Osteocyte (in vitro differentiated cells): ENCODE measurements at places on chromosomes 1 and 21. TPM values are rescaled to one million over a fixed set of nuclear protein-coding genes. Genes with fewer than 3 reads are reported as not detected.

DNA sequence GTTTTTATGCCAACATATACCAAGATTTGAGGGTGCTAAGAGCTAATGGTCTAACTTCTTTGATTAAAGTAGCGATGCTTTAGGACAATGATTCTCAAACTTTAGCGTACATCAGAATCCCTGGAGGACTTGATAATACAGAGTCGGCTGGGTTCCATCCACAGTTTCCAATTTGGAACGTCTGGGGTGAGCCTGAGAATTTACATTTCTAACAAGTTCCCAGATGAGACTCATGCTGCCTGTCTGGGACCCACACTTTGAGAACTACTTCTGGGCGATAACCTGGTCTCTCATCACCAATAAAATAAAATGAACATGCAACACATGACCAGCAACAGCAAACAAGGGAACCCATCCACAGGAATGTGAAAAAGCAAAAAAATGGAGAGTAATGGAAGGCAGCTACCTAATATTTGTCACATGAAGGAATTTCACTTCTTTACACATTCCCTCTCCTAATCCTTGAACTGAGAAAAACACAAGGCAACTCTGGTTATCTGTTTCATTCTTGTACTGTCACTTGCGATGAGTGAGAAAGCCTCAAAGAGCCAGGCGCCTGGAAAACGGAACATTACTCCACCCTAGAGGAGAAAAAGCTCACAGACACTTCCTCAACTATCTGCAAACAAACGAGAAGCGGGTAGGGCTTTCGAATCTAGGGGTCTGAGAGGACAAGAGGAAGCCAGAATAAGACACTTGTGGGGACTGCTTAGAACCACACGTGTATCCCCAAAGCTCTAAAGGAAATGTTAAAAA, 14.0 kb downstream of the HSF2BP start:
- DNase-seq: no peak

GRCh38 chr1:156801409-156802121, 15.1 kb downstream of the SH2D2A start:
- DNase-seq: no peak

- DNase-seq: no peak
Observed at GRCh38 chr1:100359139-100359538, 6.8 kb downstream of the CDC14A start.

DNA sequence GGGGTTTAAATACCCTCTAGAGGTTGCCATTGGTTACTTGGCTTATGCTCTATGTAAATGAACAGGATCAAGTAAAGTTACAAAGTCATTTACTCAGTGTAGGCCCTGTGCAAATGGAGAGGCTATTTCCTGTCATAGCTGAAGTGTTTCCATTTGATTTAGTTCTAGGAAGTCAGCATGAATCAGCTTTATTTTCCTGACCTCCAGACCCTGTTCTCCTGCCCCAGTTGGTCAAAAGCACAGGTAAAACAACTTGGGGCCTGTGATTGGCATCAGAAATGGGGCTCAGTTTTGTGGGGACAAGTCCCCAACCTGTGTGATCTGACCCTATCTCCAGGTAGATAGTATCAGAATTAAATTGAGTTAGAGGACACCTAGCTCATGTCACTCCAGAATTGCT, 239.9 kb downstream of the HHAT start:
- peak; percentile 34 for DNase-seq

GRCh38 chr1:86239894-86240293, 83.3 kb upstream of the COL24A1 start:
- DNase-seq: no peak

GRCh38 chr1:147892216-147892615, 10.4 kb upstream of the GJA8 start:
- DNase-seq: no peak

GRCh38 chr1:25055961-25056360, 125.9 kb upstream of the RUNX3 start:
- no peak for DNase-seq

DNA sequence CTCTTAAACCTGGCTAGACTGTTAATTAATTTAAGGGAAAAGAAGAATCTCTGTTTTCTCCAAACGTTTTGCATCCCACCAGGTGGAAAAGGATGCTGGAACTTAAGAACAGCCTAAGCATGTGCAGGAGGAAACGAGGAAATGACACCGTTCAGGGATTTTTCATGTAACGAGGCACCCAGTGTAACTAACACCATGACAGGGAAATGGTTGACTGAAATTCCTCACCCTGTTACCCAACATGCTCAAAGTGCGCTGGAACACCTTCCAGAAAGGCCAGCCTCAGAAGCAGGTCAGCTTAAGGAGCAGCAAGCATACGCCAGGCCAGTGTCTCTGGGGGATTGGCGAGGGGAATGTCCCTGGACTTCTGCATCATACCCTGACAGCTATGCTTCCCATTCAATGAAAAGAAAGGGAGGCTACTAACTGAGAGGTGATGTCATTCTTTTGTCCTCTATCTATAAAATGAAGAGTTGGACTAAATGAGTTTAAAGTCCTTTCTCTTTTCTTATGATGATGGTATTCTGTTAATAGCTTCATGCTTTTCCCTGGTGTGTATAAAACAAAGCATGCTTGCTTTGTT, 21.6 kb downstream of the TNN start:
- DNase-seq: no peak

DNA sequence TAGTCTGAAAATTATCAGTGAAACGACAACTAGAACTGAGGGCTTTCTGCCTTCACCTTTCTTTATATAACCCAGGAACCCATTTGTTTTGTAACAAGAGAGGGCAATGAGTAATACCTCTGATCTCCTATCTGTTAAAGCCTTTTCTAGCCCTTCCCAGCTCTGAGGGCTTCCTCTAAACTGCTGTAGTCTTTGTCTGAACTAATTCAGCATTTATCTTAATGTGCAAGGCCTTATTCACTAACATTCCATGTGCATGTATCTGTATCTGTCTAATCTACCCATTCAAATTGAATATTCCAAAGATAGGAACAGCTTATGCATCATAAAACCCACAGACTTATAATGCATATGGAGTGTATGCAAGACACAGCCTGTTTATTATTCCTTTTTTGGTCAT, 167.1 kb downstream of the LYPLAL1 start:
- DNase-seq: no peak

DNA sequence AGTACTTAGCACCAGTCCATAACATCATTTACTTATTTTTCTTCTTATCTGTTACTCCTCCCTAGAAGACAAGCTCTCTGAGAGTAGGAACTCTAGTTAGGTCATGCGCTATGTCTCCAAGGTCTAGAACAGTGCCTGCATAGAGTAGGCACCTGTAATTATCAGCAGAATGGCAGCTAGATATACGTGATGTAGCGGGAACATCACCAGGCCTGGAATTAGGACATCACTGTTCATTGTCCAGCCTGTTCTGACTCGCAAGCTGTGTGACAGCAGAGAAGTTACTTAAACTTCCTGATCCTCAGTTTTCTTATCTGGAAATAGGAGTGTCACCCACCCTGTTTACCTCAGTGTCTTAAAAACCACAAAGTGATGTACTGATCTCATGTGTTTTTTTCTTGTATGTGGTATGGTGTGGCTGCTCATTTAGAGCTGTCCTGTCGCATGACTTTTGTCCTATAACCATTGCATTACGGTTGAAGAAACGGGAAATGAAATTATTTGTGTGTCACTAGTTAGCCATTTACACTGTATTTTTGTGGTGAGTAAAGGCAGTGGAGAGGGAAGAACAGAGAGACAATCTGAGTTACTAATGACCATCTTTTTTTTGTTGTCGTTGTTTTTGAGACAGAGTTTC, 37.1 kb upstream of the EXO1 start:
- no peak for DNase-seq

- no peak for DNase-seq
Observed at GRCh38 chr1:227396539-227397353, 78.5 kb upstream of the CDC42BPA start.

GRCh38 chr1:73065339-73066041, 783.2 kb upstream of the NEGR1 start:
- DNase-seq: no peak

GRCh38 chr1:94142583-94142982, 21.6 kb upstream of the ABCA4 start:
- DNase-seq: no peak

- DNase-seq: no peak
Observed at GRCh38 chr1:212109728-212110127, 74.2 kb downstream of the DTL start.

GRCh38 chr1:93771843-93772242, 90.2 kb upstream of the BCAR3 start:
- DNase-seq: no peak

DNA sequence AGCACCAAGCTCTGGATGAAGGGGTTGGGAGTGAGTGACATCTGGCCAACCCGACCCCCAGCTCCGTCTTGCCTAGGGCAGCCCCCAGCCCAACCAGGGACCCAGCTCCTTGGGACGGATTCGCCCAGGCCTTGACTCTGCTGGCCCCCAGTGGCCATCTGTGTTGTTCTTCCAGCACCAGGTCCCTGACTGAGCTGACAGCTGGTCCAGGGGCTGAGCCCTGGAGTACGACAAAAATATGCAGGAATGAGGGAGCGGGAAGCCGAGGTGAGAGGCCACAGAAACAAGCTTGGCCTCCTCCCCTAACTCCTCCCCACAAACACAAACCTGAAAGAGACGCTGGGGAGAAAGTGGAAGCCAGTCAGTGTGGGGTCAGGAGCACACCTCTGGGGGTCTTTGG, 55.0 kb upstream of the PAX7 start:
- DNase-seq: no peak

DNA sequence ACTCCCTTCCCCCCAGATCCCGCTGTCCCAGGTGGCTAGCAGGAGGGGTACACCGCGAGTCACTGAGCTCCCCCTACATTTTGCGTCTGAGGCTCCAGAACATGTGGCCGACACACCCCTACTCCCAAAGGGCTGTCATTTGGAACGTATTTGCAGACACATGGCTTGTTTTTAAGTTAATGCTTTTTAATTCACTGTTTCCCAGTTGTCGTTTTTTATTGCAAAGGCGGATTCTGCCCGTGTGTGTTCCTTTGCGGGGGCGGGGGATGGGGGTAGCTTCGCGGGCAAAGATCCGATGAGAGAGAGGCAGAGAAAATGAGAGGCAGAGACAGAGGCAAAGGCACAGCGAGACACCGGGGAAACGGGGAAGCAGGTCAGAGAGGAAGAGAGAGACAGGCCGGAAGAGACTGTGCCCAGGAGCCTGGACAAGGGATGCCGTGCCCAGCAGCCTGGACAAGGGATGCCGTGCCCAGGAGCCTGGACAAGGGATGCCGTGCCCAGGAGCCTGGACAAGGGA, 270.2 kb downstream of the FOXD2 start:
- DNase-seq: no peak

- DNase-seq: no peak
Observed at GRCh38 chr1:10812387-10812915, 16.0 kb upstream of the CASZ1 start.

DNA sequence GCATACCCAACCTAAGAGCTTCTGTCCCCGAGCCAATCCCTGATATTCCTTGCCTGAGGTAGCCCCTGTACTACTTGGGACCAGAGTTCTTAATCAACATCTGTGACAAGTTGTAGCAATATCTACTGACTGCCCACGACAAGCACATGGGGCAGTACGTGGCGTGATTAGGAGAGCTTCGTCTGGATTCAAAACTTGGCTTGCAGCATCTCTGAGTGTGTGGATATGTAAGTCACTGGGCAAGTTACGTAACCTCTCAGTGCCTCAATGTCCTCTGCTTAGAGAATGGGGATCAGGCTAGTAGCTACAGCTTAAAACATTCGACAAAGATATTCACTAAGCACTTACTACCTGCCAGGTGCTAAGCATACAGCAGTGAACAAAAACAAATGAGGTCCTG, 5.0 kb downstream of the HSPG2 start:
- no peak for DNase-seq

GRCh38 chr1:44701141-44701573, 26.6 kb downstream of the ARMH1 start:
- DNase-seq: no peak

DNA sequence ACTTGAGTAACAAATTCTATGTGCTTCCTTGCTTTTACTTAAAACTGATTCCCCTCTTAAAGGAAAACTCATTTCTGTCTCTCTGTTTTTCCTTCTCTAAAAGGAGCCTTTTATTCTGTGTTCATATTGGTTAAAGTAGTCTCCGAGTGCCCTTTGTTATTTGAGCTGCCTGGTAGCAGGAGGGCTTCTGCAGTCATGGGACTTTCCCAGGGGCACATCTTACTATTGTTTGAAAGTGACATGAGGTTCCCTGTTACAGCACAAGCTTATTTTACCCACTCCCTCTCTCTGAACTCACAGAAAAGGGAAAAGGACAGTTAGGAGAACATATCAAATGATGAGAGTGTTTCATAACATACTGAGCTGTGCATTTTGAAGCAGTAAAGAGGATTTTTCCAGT, 58.1 kb upstream of the ANGPTL1 start:
- DNase-seq: no peak

DNA sequence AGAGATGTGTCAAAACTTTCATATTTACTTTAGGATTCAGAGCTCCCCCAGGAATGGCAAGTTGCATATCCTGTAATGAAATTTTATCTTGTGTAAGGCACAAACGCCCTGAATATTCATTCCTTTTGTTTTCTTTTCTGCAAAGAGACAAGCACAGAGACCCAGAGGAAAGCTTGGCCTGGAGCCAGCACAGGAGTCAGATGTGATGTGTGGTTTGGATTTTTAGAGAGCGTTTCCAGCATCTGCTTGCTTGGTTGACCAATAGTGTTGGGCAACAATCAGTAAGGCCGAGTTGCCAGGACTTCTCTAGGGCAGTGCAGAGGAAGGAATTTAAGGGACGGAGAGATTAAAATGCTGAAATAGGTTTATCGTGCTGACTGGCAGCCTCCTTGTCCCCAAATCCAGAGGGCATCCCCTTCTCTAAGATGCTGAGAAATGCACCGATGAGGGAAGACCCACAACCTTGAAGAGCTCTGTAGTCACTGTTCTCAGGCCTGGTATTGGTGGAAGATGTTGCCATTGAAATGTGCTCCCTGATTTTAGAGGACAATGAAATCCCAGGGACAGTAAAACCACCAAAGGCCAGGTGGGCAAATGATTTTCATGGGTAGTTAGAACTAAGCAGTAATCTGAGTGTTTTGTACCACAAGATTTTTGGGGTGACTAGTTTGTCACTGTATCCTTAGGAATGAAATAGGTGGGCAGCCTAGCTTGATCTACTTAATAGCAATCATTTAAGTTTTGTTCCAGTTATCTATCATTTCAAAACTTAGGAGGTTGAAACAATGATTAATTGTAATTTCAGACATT, 37.9 kb upstream of the RHOU start:
- DNase-seq: no peak

The DYNLT4 gene
- 0.48 TPM in 1 of 2 replicates, not detected in the other for total RNA-seq

The PROK1 gene
- not detected in 2 replicates for total RNA-seq

The RAB7B gene
- 0.78 TPM in 2 replicates for total RNA-seq

The DCDC2B gene
- total RNA-seq: not detected in 2 replicates

The S100A8 gene
- not detected in 2 replicates for total RNA-seq

The TAS1R1 gene
- total RNA-seq: not detected in 2 replicates

The SAMSN1 gene
- not detected in 2 replicates for total RNA-seq

The VANGL2 gene
- 16.4 and 17.7 TPM in 2 replicates for total RNA-seq

The C1QC gene
- total RNA-seq: not detected in 2 replicates

The SMYD2 gene
- 44.7 and 46.8 TPM in 2 replicates for total RNA-seq

The AIM2 gene
- not detected in 2 replicates for total RNA-seq

The TSPAN1 gene
- 0.68 and 0.91 TPM in 2 replicates for total RNA-seq

The CALML6 gene
- 2.5 and 2.7 TPM in 2 replicates for total RNA-seq

The RNPEP gene
- total RNA-seq: 51.4 and 53.9 TPM in 2 replicates

The HJV gene
- total RNA-seq: not detected in 2 replicates

The GPR37L1 gene
- total RNA-seq: not detected in 2 replicates

The IFNAR1 gene
- total RNA-seq: 42.7 and 42.8 TPM in 2 replicates

The PSMA5 gene
- 101 and 108 TPM in 2 replicates for total RNA-seq

The EPHA2 gene
- total RNA-seq: 152 and 155 TPM in 2 replicates

The EMC1 gene
- total RNA-seq: 52.2 and 52.9 TPM in 2 replicates
